Stimulated activated CD4-positive, alpha-beta T cell treated with anti-CD3 and anti-CD28 coated beads, Interleukin-1b, Interleukin-23, amount 100 ng/mL, for 1 hour (primary cell): ENCODE measurements at places on chromosomes 7 and 10.

- DNase-seq, result no peak
These were observed 195.9 kb downstream of the ZMYND11 start for GRCh38 chr10:331186-331585.

DNA sequence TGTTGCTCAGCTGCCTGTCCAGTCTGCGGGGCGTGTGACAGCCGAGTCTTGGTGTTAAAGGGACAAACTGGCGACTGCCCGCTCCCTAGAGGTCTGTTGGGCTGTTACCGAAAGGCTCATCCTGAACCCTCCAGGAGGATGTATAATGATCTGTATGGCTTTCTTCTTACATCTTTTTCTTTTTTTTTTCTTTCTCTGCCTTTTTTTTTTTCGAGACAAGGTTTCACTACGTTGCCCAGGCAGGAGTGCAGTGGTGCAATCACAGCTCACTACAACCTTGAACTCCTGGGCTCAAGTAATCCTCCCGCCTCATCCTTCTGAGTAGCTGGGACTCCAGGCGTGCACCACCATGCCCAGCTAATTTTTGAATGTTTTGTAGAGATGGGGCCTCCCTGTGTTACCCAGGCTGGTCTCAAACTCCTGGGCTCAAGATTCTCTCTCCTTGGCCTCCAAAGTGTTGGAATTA is 857 bp downstream of the INTS15 start:
- DNase-seq, result no peak

DNA sequence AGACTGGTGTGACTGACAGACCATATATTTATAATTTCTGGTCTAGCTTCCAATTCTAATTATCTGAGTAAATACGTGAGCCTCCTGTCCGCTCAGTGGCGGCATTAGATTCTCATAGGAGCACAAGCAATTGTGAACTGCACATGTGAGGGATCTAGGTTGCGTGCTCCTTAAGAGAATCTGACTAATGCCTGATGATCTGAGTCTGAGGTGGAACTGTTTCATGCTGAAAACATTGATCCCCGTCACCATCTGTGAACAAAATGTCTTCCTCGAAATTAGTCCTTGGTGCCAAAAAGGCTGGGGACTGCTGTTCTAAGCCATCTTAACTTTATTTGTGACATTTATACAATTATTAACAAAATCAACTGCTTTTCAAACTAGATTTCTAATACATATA is 164.7 kb upstream of the MEOX2 start:
- DNase-seq, result no peak

DNA sequence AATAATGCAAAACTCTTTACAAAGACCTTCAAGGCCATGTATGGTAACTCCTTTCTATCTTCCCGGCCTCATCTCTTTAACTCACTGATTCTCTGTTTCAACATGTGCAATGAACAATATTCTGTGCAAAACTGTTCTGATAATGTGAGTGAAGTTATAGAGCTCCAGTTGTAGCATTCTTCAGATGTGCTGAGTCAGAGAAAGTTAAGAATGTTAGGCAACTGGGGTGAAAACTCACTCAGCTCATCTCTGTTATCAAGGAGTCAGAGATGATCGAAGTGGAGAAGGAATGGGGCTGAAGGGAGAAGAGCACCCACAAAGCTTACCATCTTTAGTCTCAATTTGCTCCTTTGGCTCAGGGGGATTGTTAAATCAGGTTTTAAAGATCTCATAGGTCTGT is 344.7 kb upstream of the NPSR1 start:
- no peak for DNase-seq

DNA sequence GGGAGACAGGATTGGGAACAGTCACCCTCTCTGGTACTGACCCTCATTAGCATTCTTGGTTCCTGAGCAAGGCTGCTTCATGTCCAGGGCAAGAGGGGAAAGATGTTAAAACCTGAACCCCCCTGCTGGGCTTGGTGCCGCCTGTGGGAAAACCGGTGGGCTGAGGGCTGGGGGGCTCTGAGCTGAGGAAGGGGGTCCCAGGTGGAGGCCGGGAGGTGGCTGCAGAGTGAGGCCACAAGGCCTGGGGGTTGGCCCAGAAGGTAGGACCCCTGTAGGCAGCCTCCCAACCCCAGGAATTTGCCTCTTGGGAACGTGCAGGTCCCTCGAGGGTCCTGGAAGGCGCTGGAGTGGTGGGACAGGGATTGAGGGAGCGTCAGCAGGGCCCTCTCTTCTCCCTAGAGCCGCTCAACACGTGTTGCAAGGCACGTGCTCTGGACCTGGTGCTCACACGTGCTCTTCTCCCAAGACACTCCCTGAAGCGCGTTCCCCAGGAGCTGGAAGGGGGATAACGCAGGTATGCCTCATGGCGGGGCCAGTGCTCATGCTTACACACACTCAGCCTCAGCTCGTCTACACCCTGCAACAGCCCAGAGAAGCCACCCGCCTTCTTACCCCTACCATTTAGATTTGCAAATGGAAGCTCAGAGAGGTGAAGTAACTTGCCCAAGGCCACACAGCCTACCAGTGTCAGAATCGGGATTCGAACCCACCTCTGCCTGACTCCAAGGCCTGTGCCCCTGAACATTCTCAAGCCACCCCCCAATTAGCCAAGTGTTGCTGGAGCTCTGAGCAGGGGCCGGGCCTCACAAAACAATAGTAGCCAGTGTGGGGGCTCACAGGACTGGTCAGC is 64.4 kb downstream of the LHPP start:
- DNase-seq, result no peak

- no peak for DNase-seq
These were observed 1.6 kb upstream of the CDK13 start for GRCh38 chr7:39948375-39948955.

DNA sequence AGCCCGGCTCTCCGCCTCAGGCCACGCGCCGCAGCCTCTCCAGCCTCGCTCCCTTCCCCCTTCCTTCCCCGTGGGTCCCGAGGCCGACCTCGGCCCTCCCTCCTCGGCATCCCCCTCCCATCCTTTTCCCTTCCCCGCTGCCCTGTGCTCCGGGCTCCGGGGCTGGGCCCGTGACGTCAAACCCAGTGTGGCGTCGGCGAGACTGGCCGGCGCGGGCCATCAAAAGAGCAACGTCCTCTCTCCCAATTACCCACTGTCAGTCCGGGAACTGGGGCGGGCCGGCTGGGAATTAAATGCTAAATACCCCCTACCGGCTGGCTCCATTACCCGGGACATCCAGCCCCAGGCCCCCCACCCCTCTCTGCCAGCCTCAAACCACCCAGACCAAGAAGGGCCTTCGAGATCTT is 2.6 kb upstream of the GATA3 start:
- DNase-seq, result no peak
